Activated T-cell treated with anti-CD3 and anti-CD28 coated beads for 48 hours (primary cell): ENCODE measurements at places on chromosomes 3 and 15.
A peak's percentile ranks its signal among the peaks of the same experiment; 100 is the strongest.

DNA sequence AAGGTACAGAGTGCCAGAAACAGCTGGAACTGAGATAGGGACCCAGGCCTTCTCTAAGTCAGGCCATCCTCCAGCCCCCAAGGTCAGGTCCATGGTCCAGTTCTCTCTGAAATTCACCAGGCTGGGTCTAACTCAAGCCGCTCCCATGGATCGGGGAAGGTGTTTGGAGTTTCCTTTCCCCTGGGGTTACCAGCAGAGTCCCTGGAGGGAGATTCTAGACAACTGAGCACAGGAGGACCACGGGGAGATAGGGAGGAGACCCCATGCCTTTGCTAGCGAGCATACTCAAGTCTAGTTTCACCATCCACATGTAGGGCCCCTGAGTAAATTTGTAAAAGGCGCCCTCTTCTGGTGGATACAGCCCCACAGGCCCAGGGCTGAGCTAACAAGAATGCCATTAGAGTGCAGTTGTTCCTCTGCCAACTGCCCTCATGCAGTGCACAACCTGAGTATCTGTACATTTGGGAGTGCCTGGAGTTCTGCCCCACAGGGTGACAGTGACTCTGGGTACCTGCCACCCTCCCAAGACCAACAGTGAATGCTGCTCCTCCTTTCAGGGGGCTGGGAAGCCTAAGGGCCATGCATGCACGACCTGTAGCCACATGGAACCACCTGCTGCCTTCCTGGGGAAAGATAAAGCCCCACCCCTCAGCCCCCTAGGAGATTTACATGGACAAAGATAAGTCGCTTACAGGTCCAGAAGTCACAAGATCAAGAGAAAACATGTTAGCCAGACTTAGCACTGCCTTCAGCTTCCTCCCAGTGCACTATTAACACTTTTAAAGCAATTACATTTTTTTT is 89.0 kb downstream of the IQSEC1 start:
- DNase-seq = peak; percentile 52

GRCh38 chr3:120177707-120178306 is 83.6 kb upstream of the GSK3B start:
- no peak for DNase-seq

GRCh38 chr3:15385901-15386653 is 41.3 kb downstream of the METTL6 start:
- DNase-seq = no peak

- DNase-seq = no peak
Measured at GRCh38 chr15:93451265-93451664, 362.3 kb upstream of the RGMA start.

GRCh38 chr3:139491966-139492365 is 15.7 kb upstream of the RBP2 start:
- DNase-seq = no peak

DNA sequence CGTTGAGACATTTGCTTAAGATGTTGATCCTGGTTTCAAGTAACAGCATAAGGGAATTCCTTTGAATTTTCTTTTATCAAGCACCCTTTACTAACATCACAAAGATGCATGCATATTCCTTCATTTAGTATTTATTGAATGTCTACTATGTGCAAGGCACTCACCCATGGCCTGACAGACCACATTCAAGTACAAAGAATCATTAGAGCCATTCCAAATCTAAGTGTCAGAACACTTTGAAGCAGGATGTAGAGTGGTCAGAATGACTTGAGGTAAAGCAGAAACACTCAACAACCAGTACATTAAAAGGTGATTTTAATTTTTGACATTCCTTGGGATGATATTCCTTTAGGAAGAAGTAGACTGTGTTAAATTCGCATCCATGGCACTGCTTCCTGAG is 6.0 kb upstream of the WDR5B start:
- DNase-seq = no peak

GRCh38 chr3:38226273-38226672 is 39.3 kb upstream of the SLC22A13 start:
- DNase-seq = no peak

GRCh38 chr3:127304121-127304744 is 16.4 kb upstream of the PRR20G start:
- DNase-seq = no peak
